Central memory CD8-positive, alpha-beta T cell (primary cell): ENCODE measurements at places on chromosomes 3 and 15.

GRCh38 chr3:56055546-56055945 lies 412.7 kb downstream of the ERC2 start:
- no peak overlapping the region for H3K4me3 ChIP-seq
- H3K27me3 ChIP-seq, result no peaks in the 10 kb centered on the region
- H3K4me1 ChIP-seq, result no peaks in the 10 kb centered on the region
- no peak overlapping the region for H3K27ac ChIP-seq
- DNase-seq, result no peak

DNA sequence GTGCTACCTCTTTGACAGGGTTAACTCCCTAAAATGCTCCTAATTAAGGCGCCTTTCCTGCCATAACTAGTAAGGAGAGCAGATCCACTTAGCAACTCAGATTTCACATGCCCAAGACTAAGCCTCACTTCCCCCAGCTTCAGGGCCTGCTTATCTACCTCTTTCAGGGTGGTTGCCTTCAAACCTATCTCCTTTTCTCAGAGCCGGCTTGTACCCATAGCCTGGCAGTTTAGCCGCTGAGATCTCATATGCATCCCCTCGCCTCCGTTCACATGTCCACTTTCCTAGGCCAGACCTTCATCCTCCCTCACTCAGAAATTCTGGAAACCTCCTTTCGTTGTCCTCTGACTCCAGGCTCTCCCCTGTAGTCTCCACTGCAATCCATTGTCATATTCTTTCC lies 1.0 kb upstream of the FSTL1 start:
- no peaks in the 10 kb centered on the region for H3K36me3 ChIP-seq
- peak overlapping the region; percentile 37 for H3K4me3 ChIP-seq
- DNase-seq, result no peak
- H3K27ac ChIP-seq, result no peak overlapping the region

DNA sequence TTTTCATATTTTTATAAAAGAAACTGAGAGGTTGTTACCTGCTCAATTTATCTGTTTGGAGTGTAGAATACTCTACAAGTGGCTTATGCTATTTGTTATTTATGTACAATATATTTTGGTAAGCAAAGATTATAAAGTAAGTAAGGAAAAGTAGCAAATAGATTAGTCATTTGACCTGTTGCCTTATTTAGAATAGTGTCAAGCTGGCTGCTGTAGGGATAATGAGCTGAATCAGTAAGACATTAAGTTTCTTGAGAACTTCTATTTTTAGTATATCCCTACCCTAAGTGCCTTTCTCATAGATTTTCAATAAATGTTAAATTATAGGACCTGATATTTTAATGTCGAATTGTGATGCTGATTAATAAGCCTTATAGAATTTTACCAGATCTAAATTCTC lies 37.2 kb downstream of the ECT2 start:
- H3K4me3 ChIP-seq, result no peak overlapping the region
- no peak overlapping the region for H3K27ac ChIP-seq
- no peaks in the 10 kb centered on the region for H3K4me1 ChIP-seq
- no peaks in the 10 kb centered on the region for H3K27me3 ChIP-seq

DNA sequence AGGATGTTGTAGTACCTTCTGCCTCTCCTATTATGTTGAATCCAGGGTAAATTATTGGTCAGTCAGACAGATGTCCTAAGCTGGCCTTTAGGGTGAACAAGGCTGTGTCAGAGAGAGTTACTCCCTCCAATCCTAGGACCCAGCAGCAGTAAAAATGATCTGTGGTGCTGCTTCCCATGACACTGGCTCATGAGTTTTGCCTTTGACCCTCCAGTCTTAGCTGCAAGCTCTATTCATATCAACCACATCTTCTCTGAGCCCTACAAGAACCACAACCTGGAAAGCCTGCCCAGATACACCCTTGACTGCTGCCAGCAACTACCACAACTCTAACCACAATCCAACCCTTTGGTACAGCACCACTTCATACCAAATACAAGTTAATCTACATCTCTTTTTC lies 27.2 kb upstream of the PHLDB2 start:
- peaks cover 13% of the 10 kb centered on the region for H3K4me1 ChIP-seq
- H3K27ac ChIP-seq, result peak overlapping the region; percentile 21
- no peak overlapping the region for H3K4me3 ChIP-seq
- no peaks in the 10 kb centered on the region for H3K27me3 ChIP-seq
- no peaks in the 10 kb centered on the region for H3K36me3 ChIP-seq

DNA sequence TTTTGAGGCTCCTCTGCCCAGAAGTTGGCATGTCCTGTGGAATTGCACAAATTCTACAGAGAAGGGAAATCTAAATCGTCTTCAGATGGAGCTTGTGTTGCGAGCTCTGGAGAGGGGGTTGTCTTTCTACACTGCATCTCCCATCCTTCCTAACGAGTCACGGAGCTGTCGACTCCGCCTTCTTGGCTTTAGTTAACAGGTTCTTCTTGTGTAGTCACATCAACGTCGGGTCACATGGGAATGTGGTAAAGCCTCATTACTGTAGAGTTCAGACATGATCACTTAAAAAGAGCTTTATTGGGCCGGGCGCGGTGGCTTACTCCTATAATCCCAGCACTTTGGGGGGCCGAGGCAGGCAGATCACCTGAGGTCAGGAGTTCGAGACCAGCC lies 60.0 kb downstream of the DNASE1L3 start:
- no peak for DNase-seq
- H3K4me1 ChIP-seq, result peaks cover 4% of the 10 kb centered on the region
- H3K27ac ChIP-seq, result no peak overlapping the region

DNA sequence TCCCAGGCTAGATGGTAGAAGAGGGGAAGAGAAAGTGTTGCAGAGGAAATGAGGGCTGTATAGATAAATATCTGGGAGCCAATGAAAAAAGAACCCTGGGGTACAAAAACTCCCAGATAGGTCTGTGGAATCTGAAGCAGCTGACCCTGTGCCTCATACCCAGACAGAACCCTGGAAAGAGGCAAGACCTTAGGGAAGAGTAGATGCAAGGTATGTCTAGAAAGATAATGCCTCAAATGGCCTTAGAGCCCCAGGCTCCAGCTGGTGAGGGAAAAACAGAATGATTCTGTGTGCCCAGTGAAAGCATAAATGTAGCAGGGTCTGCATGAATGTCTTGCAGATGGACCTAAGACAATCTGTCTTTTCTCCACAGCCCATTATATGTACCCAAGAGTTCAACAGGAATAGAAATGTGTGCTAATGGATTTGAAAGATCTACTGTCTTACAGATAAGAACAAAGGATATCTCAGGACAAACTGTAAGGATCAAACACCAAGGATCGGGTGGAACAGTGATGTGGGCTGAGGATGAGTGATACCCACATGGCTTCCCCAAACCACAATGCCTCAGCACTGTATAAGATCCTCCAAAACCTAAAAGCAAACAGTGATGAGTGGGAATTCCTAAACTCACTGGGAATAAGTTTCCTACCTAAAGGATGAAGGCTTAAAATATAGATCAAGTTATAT lies 58.8 kb downstream of the NCEH1 start:
- H3K4me1 ChIP-seq, result peaks cover 5% of the 10 kb centered on the region
- H3K4me3 ChIP-seq, result no peak overlapping the region
- no peak overlapping the region for H3K27ac ChIP-seq
- H3K27me3 ChIP-seq, result no peaks in the 10 kb centered on the region
- no peaks in the 10 kb centered on the region for H3K36me3 ChIP-seq

GRCh38 chr3:27596921-27597320 lies 112.7 kb upstream of the SLC4A7 start:
- DNase-seq, result no peak
- H3K27me3 ChIP-seq, result no peaks in the 10 kb centered on the region
- peaks cover 9% of the 10 kb centered on the region for H3K4me1 ChIP-seq
- no peak overlapping the region for H3K4me3 ChIP-seq
- H3K36me3 ChIP-seq, result no peaks in the 10 kb centered on the region

DNA sequence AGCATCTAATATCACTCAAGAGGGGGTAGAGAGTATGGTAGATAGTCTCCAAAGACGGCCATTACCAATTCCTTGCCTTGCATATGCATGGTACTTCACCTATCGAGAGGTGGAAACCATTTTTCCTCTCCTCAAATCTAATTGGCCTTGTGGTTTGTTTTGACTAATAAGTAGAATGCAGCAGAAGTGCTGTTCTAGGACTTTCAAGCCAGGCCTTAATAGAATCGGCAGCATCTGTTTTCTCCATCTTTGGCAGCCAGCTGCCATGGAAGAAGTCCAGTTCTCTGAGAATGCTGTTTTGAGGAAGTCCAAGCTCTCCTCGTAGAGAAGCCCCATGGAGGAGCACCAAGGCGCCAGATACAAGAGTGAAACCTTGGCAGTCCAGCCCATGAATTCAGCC lies 59.1 kb upstream of the RASGRP1 start:
- peaks cover 45% of the 10 kb centered on the region for H3K4me1 ChIP-seq
- no peaks in the 10 kb centered on the region for H3K36me3 ChIP-seq
- no peaks in the 10 kb centered on the region for H3K27me3 ChIP-seq
- H3K4me3 ChIP-seq, result no peak overlapping the region

GRCh38 chr3:117137065-117137464 lies 427.5 kb downstream of the TUSC7 start:
- H3K27me3 ChIP-seq, result no peaks in the 10 kb centered on the region
- H3K27ac ChIP-seq, result no peak overlapping the region
- H3K4me3 ChIP-seq, result no peak overlapping the region

DNA sequence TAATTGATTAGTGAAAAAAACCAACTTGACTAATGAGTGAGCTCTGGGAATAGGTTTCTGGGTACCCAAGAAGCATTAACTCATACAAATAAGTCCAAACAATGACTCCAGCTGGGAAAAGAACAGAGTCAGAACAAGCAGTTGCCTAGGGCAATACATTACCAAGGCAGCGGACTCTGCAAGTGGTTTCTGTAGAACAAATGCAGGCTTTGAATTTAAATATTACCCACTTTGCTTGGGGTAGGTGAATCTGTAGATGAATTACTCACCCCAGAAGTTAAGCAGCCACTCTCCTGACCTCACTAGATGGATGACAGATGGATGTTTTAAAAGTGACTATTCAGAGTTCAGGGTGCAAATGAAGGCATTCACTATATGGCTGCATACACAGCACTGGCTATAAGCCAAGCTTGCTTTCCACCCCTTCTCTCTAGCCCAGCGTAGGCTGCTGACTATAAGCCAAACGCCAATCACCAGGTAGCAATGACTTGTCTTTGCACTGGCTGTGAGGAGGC lies 73.1 kb upstream of the BHLHE40 start:
- no peaks in the 10 kb centered on the region for H3K36me3 ChIP-seq
- no peak for DNase-seq
- H3K4me1 ChIP-seq, result peaks cover 18% of the 10 kb centered on the region
- H3K27ac ChIP-seq, result no peak overlapping the region
- no peak overlapping the region for H3K4me3 ChIP-seq

GRCh38 chr3:102346897-102347296 lies 87.9 kb upstream of the ZPLD1 start:
- DNase-seq, result no peak
- no peak overlapping the region for H3K4me3 ChIP-seq
- peaks cover 21% of the 10 kb centered on the region for H3K27me3 ChIP-seq
- H3K27ac ChIP-seq, result no peak overlapping the region
- H3K4me1 ChIP-seq, result no peaks in the 10 kb centered on the region
- no peaks in the 10 kb centered on the region for H3K36me3 ChIP-seq

DNA sequence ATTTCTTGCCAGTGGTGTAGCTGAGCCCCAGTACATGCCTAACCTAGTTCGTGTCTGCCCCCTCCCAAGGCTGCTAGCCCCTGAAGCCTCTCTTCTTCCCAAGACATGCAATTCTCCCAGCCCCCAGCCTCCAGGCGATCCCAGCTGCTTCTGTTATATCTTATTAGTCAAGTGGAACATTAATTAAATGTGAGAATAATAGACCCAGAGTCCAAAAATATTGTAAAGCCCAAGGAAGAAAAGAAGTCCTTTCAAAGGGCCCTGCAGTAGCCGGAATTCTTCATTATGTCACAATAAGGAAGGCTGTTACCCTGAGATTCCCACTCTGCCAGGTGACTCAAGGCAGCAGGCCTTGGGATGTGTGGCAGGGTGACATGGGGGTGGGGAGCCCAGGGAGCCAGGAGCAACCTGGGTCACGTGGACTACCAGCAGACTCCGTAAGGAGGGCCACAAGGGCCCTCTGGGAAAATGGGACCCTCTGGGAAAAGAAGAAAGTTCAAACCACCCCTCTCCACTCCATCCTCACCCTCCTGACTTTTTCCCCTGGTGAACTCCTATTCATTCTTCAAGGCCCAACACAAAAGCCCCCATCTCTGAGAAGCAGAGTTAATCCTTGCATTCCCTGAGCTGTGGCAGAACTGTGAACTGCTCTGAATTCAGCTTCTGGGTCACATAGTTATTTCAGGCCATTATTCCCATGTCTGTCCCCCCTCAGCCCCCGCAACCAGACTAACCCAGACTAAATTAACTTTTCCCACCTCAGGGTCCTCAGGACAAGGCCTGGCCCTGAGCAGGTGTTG lies 21.8 kb upstream of the TRH start:
- H3K4me1 ChIP-seq, result no peaks in the 10 kb centered on the region
- no peaks in the 10 kb centered on the region for H3K36me3 ChIP-seq
- DNase-seq, result no peak

DNA sequence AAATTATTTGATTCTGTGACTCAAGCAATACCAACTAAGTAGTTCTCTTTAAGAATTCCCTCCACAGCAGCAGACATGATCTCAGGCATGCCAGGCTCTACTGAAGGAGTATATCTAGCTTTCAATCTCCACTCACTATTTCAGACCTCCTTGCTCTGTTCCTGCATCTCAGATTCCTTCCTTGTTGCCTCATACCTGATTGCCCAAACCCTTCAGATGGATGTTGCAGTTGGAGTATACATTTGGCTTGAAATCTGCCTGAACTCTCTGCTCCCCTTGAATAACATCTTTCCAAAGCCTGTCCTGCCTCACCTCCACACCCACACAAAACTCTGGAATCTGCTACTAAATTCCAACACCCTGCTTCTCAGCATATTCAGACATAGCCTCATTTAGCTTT lies 19.8 kb upstream of the TM4SF4 start:
- H3K27me3 ChIP-seq, result peaks cover 28% of the 10 kb centered on the region
- no peaks in the 10 kb centered on the region for H3K36me3 ChIP-seq
- no peak overlapping the region for H3K4me3 ChIP-seq
- H3K4me1 ChIP-seq, result no peaks in the 10 kb centered on the region
- H3K27ac ChIP-seq, result no peak overlapping the region
- no peak for DNase-seq

- H3K4me1 ChIP-seq, result no peaks in the 10 kb centered on the region
- peaks cover 19% of the 10 kb centered on the region for H3K27me3 ChIP-seq
- no peak for DNase-seq
- H3K36me3 ChIP-seq, result peaks cover 2% of the 10 kb centered on the region
- H3K27ac ChIP-seq, result no peak overlapping the region
- H3K4me3 ChIP-seq, result no peak overlapping the region
Observed at GRCh38 chr3:108407886-108408285, 102.5 kb downstream of the MYH15 start.

DNA sequence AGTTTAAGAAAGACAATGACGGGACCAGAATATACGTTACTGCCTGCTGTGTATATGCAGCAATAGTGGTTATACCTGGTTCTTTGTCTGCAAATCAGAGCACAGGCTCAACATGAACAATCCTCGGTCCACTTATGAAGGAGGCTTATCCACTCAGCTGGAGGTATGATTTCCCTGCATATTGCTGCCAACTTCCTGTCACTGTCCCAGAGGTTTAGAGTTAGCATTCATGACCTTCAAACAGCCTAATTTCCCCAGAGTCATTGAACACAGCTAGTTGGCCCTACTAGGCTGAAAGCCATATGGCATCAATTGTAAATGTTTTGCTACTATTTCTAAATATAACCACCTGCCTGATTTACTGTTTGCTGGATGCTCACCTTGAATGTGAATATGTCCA lies 224.9 kb upstream of the ZNF717 start:
- no peaks in the 10 kb centered on the region for H3K4me1 ChIP-seq
- no peaks in the 10 kb centered on the region for H3K27me3 ChIP-seq
- H3K36me3 ChIP-seq, result no peaks in the 10 kb centered on the region
- no peak overlapping the region for H3K27ac ChIP-seq

- H3K4me1 ChIP-seq, result no peaks in the 10 kb centered on the region
- no peak overlapping the region for H3K4me3 ChIP-seq
- H3K27me3 ChIP-seq, result peaks cover 80% of the 10 kb centered on the region
- no peak for DNase-seq
Observed at GRCh38 chr15:77688266-77688665, 55.6 kb upstream of the LINGO1 start.
